ENCODE measurements at places on chromosomes 12 and 14.

DNA sequence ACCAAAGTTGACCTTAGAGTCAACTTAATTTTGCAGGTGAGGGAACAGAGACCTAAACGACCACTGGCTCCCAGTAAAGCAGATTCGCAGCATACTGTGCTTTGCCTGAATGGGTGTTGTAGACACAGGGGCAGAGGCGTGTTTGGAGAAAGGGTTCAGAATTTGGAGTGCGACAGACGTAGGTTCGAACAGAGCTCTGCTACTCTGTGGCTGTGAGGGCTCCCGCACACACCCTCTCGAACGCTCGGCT is 243 bp upstream of the TOMM20L start:
- no peak for DNase-seq

- DNase-seq = peak; percentile 29
These were observed 57.6 kb downstream of the ACADS start for GRCh38 chr12:120783197-120783596.

DNA sequence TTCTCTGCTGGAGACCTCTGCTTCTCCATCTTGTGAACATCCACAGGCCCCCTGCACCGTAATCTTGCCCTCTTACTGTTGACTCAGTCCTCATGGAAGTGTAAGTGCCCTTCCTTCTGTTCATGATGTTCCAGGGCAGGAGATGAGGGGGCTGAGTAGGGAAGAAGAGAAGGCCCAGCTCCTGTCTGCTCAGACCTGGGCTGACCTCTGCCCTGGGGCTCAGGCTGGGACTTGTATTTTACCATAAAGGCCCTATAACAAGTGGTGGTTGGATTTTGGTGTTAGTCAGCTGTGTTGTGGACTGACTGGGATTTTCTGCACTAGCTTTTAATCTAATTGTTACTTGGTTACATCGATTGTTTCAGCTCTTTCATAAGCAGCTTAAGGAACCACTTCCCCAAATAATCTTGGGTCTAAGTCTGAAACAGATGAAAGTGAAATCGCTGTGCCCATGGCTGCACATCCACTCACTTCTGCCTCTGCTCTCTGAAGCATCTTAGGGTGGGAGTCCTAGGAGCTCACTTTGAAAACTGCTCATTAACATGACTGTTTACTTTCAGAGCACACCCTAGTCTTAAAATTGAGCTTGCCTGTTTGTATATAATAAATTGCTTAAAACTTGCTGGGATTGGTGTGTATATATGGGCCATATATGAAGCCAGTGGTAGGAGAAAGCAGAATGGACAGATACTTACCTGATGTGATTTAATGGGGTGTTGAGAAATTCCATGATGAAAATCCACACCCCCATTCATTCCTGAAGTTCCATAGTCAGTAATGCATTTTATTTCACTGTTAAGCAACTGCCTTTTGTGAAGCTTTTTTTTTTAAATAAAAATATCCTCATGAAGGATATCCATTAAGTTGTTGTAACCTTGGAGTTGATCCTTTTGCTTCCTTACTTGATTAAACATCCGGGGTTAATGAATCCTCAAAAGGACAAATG is 17.7 kb downstream of the C12orf71 start:
- DNase-seq = no peak

GRCh38 chr14:102140750-102141145 is 1.1 kb downstream of the WDR20 start:
- peak; percentile 14 for DNase-seq

GRCh38 chr14:79076428-79076827 is 906.3 kb downstream of the NRXN3 start:
- no peak for DNase-seq

DNA sequence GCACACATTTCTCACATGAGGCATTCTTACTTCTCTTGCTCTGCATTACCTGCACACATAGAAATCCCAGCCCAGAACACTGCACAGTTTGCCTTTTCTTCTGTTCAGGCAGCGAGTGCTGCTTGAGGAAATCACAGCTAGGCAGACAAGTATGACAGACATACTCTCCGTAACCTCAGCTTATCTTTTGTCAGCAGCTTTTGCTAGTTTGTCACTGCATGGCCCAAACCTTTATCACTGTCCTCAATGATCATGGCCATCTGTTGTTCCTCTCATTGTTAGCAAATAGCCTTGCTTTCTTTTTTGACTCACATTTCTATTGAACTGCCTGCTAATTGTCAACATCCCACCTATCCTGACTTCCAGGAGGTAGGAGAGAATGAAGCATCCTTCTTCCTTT is 5.3 kb downstream of the ZNF10 start:
- no peak for DNase-seq

DNA sequence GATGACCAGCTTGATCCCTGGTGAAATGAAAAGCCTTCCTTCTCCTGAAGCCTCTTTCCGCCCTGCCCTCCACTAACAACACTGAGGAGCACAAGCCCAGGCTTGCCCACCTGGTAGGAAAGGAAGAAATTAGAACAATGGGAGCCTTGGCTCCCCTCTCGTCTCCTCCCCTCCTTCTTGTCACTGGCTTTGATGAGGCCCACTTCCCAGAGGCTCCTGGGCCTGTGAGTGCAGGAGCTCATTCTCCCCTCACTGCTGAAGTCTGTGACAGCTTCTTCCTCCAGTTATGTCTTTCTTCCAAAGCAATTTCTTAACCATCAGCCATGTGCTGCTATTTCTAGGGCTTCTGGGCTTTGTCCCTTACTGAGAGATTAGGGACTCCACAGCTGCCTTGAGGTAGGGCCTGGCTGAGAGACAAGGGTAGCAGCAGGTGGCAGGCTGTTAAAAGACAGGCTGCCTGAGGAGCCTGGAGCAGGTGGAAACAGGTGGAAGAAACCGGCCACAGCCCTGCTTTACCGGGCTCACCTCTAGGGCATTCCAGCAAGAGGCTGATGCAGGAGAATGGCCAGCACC is 53.6 kb upstream of the SRSF5 start:
- DNase-seq = no peak

DNA sequence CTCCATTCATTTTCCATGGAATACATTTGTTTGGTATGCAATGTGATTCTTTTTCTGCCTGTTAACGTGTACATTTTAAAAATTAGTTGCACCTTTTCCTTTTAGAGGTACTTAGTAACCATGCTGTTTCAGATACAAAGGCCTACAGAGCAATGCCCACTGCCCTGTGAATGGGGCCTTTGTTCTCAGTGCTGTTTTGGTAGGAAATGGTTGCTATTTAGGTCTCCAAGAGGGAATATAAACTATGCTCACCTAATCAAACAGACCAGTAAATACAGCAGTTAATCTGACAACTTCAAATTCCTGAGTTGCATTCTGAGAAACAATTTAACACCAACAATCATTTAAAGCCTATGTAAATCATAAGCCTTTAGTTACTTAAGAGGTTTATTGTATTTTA is 188.7 kb downstream of the BCAT1 start:
- no peak for DNase-seq

GRCh38 chr12:62784576-62784975 is 150.4 kb downstream of the PPM1H start:
- no peak for DNase-seq

DNA sequence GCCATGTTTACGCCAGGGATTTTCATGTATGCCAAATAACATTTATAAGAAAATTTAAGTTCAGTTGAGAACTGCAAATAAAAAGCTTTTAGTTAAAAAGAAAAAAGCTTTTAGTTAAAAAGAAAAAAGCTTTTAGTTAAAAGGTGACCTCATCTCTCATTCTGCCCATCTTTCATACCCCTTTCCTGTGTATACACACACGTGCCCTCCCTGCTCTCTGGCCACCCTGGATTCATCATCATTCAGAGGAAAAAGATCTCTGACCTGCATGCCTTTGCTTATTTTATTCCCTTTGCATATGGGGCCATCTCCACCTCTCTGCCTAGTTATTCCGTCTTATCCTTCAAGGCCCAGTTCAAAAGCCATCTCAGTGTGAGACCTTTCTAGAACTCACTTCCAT is 38.1 kb upstream of the CDK17 start:
- DNase-seq = no peak

DNA sequence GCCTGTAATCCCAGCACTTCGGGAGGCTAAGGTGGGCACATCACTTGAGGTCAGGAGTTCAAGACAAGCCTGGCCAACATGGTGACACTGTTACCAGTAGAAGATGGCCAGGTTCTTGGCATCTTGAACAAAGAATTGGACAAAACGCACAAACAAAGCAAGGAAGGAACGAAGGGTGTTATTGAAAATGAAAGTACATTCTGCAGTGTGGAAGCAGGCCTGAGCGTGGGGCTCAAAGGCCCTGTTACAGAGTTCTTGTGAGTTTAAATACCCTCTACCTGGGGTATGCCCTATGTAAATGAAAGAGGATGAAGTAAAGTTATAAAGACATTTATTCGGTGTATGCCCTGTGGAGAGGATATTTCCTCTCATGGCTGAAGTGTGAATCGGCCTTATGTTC is 20.8 kb upstream of the CDK17 start:
- DNase-seq = no peak

DNA sequence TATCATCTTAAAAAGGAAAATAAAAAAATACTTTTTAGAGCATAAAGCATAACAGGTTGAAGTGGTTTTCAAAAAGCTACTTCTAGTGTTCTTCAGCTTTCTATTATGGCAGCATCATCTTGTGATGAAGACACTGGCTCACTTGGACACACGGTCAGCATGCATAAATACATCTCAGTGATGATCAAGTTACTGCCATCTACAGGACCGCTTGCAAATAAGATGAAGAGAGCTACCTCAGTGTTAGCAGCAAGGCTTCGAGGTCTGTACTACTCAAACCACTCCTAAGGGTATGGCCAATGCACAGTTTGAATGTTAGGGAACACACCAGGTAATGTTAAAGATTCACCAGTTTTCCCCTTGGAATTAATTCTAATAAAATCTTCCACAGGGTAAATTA is 58.8 kb downstream of the GALC start:
- no peak for DNase-seq

GRCh38 chr14:23559010-23559925 is 3.2 kb downstream of the THTPA start:
- peak; percentile 74 for DNase-seq

DNA sequence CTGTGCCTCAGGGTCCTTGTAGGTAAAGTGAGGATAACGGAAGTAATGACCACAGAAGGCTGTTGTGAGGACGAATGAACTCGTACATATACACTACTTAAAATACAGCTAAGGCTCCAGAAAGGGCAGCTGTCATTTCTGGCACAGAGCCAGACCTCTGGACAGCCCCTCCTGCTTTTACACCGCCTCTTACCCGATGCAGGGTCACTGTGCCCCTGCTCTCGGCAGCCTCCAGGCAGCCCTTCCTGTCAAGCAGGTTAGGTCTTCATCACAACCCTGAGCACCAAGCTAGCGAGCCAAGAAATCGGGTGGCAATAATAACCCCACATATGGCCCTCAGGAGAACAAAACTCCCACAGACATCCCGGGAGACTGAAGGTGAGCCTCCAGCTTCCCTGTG is 8.5 kb downstream of the TMEM229B start:
- DNase-seq = no peak

GRCh38 chr14:95041477-95042020 is 115.8 kb downstream of the DICER1 start:
- DNase-seq = no peak

Data from AG08396 (cell line).